GM23248 (cell line): ENCODE measurements at places on chromosomes 11 and 22. TPM values are rescaled to one million over a fixed set of nuclear protein-coding genes. Genes with fewer than 3 reads are reported as not detected.

DNA sequence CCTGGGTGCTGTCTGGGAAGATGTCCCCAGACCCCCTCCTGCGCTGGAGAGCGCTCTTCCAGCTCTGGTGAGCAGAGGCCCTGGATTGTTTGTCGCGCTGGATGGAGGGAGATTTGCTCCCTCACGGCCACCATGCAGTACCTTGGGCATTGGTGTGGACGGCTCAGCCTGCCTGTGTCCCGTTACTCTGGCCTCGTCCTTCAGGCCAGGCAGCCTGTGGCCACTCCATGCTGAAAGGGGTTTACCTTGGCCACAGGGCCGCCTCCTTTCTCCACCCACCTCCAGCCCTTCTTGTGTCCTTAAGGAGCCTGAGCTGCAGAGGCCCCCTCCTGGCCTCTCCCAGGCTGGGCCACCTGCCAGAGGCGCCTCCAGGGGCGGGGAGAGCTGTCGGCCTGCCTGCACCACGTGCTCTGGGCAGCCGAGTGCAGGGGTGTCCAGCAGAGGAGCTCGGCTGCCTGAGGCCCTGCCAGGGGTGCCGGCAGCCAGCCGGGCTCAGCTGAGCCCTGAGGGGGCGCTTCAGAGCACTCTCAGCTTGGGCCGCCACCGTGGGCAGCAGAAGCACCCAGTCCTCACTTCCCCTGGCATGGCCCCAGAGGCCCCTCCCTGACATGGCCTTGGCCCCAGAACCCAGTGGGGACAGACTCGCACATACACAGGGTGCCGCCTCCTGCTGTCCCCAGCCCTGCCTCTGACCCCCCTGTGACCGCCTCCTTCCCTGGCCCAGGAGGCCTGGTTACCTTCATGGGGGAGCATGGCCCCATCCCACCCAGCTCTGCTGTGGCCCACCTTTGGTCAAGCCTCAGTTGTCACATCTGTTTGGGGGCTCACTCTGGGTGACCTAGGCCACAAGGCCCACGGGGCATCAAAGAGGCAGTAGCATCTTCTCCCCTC lies 3.4 kb downstream of the CCND1 start:
- DNase-seq = peak; percentile 93
- H3K27me3 ChIP-seq = no peaks in the 10 kb centered on the region
- H3K36me3 ChIP-seq = peaks cover 44% of the 10 kb centered on the region
- H3K27ac ChIP-seq = peak overlapping the region; percentile 97
- peak overlapping the region; percentile 85 for H3K4me3 ChIP-seq
- H3K4me1 ChIP-seq = peaks cover 7% of the 10 kb centered on the region; the same call in 1 of the 2 replicates

DNA sequence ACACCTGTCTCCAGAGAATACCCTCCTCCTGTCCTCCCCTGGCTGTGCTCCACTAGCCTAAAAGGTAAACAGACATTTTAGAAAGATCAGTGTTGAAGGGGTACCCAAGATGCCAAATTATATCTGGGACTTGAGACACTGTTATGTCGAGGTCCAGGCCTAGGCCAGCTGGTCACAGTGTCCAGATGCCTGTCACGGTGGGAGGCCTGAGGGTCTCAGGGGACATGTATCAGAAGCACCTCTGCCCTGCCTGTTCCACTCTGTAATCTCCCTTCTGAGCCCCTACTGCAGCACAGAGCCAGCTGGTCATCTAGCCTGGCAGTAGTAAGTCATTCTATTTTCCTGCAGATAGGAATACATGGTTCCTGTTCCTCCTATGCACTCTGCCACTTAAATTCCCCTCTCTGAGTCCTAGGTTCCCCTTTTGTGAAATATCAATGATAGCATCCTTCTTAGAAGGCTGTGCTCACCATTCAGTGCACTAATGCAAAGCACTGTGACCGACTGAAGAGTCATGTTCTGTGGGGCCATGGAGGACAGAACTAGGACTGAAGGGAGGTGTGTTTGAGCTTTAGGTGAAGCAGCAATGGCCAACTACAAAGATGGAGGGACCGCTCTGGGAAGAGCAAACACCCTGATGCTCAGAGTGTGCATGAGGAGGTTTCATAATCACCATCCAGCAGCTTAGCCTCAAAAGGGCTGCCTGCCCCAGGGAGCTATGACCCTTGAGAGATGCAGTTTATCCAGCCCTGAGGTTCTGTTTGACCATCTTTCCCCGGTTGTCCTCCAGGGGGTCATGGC lies 44.8 kb upstream of the TUB start:
- H3K4me3 ChIP-seq = no peak overlapping the region
- H3K27me3 ChIP-seq = no peaks in the 10 kb centered on the region
- no peaks in the 10 kb centered on the region for H3K4me1 ChIP-seq
- no peaks in the 10 kb centered on the region for H3K36me3 ChIP-seq
- no peak overlapping the region for H3K27ac ChIP-seq

DNA sequence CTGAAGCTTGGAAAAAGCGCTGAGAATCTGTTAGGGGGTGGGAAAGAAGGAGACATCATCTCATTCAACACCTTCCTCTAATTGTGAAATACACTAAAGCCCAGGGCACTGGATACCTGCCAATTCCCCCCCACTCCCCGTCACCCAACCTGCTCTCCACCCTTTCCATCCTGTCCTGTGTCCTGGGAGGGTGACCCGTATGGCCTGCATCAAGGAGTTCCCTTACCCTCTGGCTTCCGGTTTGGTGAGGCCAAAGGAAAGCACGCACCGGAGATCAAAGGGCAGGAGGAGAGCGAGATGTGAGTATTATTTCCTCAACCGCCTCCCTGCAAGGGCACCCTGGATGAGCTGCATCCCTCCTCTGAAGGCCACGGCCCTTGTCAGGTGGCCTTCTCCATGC lies 65.0 kb upstream of the PTPRJ start:
- no peak for DNase-seq
- H3K27ac ChIP-seq = no peak overlapping the region
- no peak overlapping the region for H3K4me3 ChIP-seq
- H3K36me3 ChIP-seq = no peaks in the 10 kb centered on the region

PDGFD gene
- 0.81 and 1.0 TPM in 2 replicates for polyA plus RNA-seq

CD82 gene
- polyA plus RNA-seq = 6.0 and 8.6 TPM in 2 replicates

- H3K27me3 ChIP-seq = no peaks in the 10 kb centered on the region
- H3K36me3 ChIP-seq = peaks cover 19% of the 10 kb centered on the region; the same call in 1 of the 2 replicates
- no peak for DNase-seq
- no peaks in the 10 kb centered on the region for H3K4me1 ChIP-seq
- no peak overlapping the region for H3K4me3 ChIP-seq
These were observed 82.6 kb downstream of the RAB30 start for GRCh38 chr11:82988936-82989627.

DNA sequence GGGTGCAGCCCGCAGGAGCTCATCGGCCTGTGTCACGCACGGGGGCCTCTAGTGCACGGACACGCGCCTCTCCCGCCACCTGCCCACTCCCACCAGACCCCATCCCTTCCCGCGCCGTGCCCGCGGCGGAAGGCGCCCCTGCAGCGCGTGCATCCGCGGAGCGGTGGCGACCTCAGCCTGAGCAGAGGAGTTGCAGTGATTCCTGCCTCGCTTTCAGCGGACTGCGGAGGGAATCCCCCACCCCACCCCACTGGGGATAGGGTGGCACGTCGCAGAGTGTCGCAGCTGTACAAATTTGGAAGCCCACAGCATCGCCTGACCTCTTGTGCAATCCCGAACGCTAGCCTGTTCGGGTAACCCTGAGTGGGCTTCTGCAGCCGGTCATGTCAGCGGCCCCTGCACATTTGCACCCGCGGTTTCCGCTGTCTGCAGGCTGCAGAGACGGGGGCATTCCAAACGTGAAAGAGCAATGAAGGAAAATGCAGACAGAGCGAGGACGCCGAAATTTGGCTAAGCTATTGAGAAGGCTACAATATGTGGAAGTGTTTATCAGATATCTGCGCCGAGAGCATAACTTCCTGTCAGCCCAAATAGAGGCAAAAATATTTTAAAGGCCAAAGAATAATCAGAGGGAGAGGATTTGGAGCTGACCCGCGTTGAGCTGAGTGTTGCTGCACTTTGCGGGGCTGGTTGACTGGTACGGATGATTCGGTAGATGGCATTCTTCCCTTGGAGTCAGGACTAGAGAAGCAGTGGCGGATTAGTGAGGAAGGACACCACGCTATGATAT lies 617 bp upstream of the ARHGAP20 start:
- DNase-seq = peak; percentile 64
- H3K36me3 ChIP-seq = no peaks in the 10 kb centered on the region
- H3K4me1 ChIP-seq = peaks cover 22% of the 10 kb centered on the region

- no peak overlapping the region for H3K4me3 ChIP-seq
- no peaks in the 10 kb centered on the region for H3K36me3 ChIP-seq
- no peaks in the 10 kb centered on the region for H3K27me3 ChIP-seq
- H3K4me1 ChIP-seq = peaks cover 9% of the 10 kb centered on the region
- no peak overlapping the region for H3K27ac ChIP-seq
These were observed 660.5 kb downstream of the NTM start for GRCh38 chr11:132030896-132031295.
